ENCODE measurements at places on chromosomes 7 and 10. TPM values are rescaled to one million over a fixed set of nuclear protein-coding genes. Genes with fewer than 3 reads are reported as not detected.

DNA sequence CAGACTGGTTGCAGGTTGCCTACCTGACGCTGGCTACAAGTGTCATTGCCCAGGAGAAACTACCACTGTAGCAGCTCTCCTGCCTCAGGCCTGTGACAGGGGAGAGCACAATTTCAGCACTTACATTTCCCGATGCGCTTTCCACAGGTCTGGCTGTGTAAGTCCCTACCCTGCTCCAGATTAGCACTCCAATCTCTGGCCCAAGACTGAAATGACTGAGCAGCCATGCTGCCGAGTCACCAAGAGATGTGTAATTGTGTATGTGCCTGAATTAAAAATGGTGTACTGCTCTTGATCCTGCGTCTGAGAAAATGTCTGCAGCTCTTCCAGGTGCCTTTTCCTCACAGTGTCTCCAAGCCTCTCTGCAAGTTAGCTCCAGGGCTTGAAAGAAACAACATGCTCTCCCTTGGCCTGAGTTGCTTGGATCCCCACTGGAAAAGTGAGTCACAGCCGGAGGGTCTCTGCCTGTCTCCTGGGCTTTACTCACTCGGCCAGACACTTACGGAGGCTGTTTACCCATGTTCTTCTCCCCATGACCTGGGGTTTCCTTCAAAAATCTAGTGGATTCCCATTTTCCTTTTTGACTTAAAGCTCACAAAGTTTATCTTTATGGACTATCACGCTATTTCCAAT, 1001.7 kb upstream of the KCND2 start:
- DNase-seq = no peak

DNA sequence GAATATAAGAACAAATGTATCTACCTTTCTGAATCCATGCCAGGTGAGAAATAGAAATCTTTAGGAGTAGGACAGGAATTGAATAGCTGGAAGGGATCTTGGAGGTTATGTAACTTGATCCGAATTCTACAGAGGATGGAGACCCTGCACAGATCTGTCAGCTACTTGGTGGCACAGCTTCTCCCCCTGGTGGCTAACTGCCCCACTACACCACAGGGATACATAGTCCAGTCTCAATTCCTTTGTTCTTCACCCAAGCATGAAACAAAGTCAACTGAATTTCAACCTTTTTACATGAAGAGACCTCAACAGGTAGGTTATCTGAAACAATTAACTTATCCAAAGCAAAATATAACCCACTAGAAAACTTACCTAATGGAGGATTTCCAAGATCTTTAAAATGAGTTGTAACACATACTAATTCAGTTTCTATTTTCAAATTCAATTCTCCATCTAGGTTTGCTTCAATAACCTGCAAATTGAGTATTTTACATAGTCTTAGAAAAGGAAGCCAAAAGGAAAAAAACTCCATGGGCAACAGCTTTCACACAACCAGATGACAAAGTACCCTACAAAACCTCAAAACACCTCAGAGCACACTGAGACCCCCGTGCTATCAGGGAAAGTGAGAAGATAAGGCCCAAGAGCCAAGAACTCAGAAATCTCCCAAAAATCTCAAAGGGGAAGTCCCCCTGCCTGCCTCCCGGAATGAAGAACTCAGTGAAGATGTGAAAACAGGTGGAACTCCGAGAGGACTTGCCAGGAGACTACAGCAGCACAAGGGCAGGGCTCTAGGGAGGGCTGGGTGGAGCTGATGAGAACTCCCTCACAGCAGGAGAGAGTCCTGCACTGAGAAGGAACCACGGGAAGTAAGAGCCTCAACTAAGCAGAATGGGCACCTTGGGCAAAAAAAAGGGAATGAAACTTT, 10.3 kb downstream of the HUS1 start:
- DNase-seq = peak; percentile 62

DNA sequence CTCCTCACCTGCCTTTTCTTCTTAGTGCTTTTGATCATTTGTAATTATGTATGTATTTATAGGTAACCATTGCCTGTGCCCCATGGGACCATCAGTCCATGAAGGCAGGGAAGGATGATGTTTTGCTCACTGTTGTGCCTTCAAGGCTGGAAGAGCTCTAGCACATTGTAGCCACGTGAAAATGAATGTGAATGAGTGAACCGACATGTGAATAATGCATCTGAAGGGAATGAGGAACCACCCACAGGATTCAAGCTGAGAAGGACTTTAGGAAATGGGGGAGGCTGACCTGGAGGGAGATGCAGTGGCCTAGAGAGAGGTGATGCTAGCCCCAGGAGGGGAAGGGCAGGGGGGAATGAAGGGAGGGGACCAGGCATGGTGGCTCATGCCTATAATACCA, 6.0 kb upstream of the PNLIPRP2 start:
- no peak for DNase-seq

DNA sequence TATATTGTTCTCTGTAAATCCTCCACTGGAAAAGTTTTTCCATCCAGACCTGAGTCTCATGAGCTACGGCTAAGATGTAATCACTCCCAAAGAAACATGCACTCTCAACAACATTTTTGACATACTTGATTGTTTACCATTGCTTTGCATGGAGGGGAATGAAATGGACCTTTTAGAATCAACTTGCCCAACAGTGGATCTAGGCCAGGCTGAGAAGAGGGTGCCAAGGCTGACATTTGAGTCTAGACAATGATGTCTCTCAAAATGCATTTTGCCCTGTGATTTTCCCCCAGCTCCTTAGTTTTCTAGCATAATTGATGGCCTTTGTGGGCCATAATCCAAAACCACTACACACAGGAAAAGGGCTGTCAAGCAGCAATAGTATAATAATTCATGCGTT, 297.9 kb upstream of the KLF6 start:
- no peak for DNase-seq

GRCh38 chr10:87722716-87723115, 63.0 kb downstream of the PAPSS2 start:
- no peak for DNase-seq

- no peak for DNase-seq
Measured at GRCh38 chr10:106836933-106837663, 327.4 kb downstream of the SORCS1 start.

DNA sequence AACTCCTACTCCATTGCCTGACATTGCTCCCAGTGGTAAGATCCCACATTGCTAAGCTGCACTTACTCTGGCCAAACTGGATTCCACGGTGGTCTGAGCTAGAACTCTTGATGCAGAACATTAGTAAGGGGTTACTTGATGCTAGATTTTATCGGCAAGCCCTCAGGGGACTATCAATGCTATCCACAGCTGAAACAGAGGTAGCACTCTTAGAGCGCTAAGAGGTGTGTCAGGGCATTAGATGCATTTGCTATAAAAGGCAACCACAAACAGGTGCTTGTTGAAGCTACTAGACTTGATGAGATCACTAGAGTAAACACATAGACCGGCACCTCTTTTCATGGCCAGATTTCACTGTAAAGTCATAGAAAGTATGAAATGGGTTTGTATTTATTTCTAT, 116.3 kb downstream of the MDFIC start:
- peak; percentile 28 for DNase-seq

DNA sequence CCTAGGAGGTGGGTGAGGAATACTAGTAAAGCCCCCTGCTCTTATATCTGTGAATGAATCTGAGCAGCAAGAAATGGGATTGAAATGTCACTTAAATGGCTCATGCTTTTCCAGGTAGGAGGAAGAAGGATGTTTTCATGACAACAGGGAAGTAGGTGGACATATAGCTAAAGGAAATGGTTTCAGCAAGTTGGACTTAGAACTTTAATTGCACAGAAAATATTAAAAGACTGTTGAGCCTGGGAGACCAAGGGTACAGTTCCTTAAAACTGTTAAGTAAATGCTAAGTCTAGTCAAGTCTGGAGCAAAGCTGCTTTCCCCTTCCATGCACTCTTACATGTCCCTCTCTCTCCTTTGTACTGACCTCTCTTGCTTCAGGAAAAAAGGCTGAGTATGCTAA, 301.3 kb downstream of the HGF start:
- no peak for DNase-seq

DNA sequence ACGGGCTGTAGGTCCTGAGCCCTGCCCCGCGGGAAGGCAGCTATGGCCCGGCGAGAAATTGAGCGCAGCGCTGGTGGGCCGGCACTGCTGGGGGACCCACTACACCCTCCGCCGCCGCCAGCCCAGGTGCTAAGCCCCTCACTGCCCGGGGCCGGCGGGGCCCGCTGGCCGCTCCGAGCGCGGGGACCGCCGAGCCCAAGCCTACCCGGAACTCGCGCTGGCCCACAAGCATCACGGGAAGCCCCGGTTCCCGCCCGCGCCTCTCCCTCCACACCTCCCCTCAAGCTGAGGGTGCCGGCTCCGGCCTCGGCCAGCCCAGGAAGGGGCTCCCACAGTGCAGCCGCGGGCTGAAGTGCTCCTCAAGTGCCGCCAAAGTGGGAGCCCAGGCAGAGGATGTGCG, 5.5 kb upstream of the CACUL1 start:
- DNase-seq = no peak

CYP2C9 gene
- total RNA-seq = not detected

- DNase-seq = no peak
Measured at GRCh38 chr7:115462301-115463015, 540.6 kb downstream of the MDFIC start.

GRCh38 chr10:30763918-30764317, 134.4 kb upstream of the LYZL2 start:
- no peak for DNase-seq
